Activated CD4-positive, alpha-beta T cell treated with anti-CD3 and anti-CD28 coated beads for 24 hours (primary cell): ENCODE measurements at places on chromosomes 1 and 21.

GRCh38 chr1:172544481-172545104 is 11.6 kb downstream of the SUCO start:
- DNase-seq: no peak

DNA sequence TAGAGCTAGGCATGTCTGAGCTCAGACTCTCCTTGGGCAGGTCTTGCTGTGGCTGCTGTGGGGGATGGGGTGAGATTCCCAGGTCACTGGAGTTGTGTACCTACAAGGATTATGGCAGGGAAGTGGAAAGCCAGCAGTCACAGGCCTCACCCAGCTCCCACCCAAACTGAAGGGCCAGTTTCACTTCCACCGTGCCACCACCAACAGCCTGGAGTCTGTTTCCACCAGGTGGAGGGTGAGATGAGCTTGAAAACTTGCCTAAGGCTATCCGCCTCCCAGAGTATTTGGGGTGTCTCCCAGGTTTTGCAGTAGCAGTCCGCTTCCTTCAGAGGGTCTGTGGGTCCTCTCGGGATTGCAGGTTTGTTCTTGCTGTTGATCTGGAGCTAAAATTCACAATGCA is 327.7 kb downstream of the PTPRC start:
- no peak for DNase-seq

DNA sequence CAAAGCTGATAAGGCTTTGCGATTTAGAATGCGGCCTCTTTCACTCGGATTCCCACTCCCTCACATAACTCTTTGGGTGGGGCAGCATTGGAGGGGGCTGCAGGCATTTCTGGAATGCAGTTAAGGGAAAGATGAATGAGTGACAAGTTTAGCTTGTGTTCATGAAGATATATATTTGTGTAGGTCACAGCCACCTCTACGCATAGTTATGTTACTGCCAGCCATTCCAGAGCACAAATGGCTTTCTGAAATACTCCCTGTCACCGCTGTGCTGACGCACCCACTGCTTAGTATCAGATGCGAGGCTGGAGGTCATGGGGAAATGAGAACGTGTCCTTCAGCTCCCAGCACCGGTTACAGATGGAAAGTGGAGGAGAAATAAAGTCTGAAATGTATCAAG is 54.1 kb upstream of the ATP1A1 start:
- no peak for DNase-seq

DNA sequence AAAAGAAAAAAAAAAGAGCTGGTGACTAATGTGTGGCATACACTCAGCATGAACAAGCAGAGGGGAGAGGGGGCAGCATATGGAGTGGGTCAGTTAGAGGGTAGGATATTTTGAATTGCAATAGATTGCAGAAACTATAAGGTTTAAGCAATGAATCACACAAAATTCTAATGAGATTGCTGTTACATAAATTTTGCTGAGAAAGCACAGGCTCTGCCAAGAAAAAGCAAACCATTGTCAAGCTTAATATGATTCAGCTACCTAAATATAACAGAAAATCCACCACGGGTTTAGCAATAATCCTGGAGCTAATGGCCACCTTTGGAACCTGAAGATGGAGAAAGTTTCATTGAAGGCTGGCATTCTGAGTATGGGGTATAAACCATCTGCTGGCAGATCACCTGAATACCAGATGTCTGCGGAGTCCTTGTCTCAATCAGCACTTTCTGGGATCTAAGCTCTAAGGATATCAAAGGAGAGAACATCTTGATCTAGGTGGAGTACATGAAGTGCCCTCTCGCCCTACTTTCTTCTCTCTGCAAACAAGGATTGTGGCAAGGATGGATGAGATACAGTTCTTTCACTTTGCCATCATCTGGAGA is 30.3 kb upstream of the ANGPTL7 start:
- DNase-seq: no peak

DNA sequence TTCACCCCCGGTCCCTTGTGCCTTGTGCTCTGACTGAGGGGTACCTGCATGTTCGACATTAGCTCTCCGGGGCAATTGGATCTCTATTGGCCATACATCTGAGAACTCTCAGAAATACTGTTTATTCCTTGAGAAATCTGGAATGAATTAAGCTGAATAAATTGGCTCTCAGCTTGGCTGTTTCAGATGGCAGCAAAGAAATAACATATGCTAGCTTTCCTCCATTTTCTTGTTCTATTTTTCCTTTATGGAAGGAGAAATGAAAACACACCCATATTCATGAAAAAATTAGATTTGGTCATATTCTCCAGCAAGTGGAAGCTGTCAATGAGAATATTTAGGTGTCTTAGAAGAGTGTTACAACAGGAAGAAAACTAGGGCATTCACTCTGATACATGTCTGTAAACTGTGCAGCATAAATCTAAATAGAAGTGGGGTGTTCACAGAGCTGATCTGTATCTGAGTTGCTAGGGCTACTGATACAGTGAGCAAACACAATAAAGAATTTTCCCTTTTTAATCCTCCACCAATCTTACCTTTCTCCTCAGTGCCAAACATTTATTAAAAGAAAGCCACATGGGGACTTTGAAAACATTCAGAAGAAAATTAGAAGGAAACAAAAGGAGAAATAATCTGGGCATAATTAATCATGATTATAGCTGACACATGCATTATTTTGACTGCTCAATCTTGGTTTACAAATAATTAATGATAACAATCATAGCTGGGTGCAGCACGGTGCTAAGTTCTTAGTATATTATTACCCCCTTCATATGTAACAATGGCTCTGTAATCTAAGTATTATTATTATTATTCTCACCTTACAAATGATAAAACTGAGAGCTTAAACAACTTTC is 671.9 kb upstream of the USP24 start:
- no peak for DNase-seq

- DNase-seq: no peak
Observed at GRCh38 chr21:14273736-14274538, 58.0 kb downstream of the RBM11 start.

- DNase-seq: no peak
Observed at GRCh38 chr1:234519506-234519905, 40.5 kb upstream of the TARBP1 start.

- no peak for DNase-seq
Observed at GRCh38 chr1:181061891-181062835, 26.3 kb upstream of the IER5 start.

- DNase-seq: no peak
Observed at GRCh38 chr1:197980457-197980856, 63.3 kb downstream of the LHX9 start.

GRCh38 chr1:232682248-232682647 is 52.3 kb upstream of the SIPA1L2 start:
- no peak for DNase-seq

- no peak for DNase-seq
Observed at GRCh38 chr1:213586587-213586972, 401.2 kb upstream of the PROX1 start.

GRCh38 chr1:17831597-17831996 is 76.5 kb downstream of the ACTL8 start:
- DNase-seq: no peak

GRCh38 chr21:38221594-38221993 is 35.2 kb upstream of the KCNJ15 start:
- no peak for DNase-seq

DNA sequence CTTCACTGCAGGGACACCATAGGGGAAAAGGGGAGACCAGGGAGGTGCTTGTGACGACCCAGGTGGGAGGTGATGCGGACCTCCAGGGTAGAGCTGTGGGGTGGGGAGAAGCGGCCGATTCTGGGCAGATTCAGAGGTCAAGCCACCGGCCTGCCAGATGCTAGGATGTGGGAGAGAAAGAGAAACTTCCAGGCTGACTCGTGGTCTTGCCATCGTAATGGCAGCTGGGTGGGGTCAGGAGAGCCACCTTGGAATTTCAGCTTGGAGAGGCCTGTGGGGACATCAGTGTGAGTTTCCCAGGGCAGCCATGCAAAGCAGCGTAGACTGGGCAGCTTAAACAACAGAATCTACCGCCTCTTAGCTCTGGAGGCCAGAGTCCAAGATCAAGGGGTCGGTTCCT is 258.0 kb upstream of the VAMP3 start:
- no peak for DNase-seq

DNA sequence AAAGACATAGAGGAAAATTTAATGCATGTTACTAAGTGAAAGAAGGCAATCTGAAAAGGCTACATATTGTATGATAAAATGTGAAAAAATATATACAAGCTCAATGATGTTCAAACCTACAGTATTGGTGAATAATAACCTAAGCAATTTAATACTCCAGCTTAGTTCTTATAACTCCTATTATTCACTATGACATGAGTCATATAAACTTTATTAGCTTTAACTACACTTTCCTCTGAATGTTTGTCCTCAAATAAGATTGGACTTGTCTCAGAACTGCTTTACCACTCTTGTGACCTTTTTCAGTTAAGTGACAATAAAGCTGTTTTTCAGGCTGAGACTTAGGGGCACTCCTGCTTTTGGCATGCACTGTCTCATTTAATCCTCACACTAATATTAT is 50.9 kb downstream of the CNST start:
- DNase-seq: no peak

- DNase-seq: no peak
Observed at GRCh38 chr1:67148516-67149178, 13.9 kb upstream of the C1orf141 start.

DNA sequence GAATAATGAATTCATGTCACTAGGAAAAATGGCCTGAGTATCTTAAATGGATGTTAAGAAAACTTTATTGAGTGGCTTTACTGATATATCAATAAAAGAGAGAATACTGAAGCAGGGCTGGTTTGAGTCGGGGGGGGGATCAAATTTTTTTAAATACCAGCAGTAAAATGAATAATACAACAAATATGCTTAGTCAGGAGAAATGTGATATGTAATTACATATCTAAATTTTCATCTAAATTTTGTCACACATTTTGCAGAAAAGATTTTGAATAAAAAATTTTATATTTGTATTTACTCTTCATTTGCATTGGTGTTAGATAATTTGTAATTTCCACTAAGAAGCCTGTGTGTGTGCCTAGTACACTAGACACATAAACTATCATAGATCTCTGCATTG is 2300.2 kb downstream of the MRPL39 start:
- no peak for DNase-seq

DNA sequence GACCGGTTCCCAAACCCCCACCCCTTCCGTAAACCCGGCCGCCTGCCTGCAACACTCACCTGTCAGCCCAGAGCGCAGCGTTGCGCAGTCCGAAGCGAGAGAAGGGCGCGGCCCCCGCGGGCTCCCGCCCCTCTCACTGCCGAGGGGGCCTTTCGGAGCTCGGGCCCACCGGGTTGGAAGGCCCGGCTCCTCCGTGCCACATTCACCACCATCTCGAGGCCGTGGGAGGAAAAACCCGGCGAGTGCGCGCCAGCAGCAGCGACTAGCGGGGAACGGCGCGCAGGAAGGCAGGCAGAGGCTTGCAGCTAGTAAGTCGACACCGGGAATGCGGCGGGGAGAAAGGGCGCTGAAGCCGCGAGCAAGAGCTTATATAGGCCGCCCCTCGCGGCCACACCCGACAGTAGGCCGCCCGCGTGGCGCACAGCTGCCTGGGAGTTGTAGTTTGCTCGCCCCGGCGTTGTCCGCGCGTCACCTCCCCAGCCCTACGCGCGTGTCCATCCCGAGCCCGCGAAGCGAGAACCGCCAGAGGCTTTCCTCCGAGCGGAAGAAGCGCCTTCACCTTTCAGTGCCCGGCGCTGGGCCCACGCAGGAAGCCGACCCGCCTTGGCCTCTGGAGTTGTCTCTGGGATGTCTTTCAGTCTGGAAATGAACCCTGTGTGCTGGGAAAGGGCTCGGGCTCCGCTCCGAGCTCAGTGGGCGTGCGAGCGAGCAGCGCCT is 10.4 kb upstream of the RAB42 start:
- peak; percentile 89 for DNase-seq

DNA sequence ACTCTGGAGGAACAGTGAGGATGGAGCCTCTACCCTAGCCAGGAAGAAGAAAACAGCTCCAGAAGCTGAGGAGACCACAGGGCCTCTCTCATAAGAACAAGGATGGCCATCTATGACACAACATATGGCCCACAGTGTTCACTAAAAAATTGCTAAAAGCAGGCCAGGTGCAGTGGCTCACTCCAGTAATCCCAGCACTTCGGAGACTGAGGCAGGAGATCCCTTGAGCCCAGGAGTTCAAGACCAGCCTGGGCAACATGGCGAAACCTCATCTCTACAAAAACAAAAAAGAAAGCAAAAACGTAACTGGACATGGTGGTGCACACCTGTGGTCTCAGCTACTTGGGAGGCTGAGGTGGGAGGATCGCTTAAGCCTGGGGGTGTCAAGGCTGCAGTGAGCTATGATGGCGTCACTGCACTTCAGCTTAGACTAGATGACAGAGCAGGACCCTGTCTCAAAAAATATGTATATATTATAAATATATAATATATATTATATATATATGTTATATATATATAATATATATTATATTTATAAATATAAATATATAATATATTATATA is 103.1 kb downstream of the TOMM20 start:
- no peak for DNase-seq

DNA sequence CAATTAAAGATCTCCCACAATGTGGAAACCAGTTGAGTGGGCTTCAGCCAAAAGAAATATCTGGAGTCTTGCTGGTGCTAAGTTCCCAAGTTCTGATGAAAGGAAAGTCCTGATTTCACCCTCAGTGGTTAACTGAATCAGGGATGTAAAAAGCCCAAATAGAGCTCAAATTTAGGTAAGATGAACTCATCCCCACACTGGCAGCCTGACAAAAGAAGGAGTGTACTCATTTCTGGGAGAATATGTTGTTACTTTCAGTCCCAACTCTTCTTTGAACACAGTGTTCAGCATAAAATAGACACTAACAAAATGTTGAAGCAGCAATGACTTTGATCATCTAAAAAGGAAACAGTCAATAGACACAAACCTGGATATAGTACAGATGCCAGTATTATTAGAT is 91.7 kb downstream of the CHRM3 start:
- no peak for DNase-seq

DNA sequence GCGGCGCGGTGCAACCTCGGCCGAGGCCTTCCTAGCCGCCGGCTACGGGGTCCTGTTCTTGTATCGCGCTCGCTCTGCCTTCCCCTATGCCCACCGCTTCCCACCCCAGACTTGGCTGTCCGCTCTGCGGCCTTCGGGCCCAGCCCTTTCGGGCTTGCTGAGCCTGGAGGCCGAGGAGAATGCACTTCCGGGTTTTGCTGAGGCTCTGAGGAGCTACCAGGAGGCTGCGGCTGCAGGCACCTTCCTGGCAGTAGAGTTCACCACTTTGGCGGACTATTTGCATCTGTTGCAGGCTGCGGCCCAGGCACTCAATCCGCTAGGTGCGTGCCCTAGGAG is 379 bp downstream of the PPCS start:
- peak; percentile 38 for DNase-seq

GRCh38 chr1:169890761-169891538 is 2.7 kb downstream of the SCYL3 start:
- no peak for DNase-seq

- no peak for DNase-seq
Observed at GRCh38 chr21:46161633-46162592, 6.5 kb upstream of the FTCD start.

GRCh38 chr1:145778146-145778540 is 45.8 kb downstream of the RNF115 start:
- DNase-seq: no peak

- DNase-seq: no peak
Observed at GRCh38 chr1:199399996-199400724, 627.4 kb upstream of the NR5A2 start.

- DNase-seq: peak; percentile 73
Observed at GRCh38 chr1:153510984-153511410, 24.8 kb downstream of the S100A6 start.

GRCh38 chr1:25572708-25573590 is 29.5 kb downstream of the LDLRAP1 start:
- DNase-seq: peak; percentile 47
